ENCODE measurements at places on chromosomes 12 and 14. TPM values are rescaled to one million over a fixed set of nuclear protein-coding genes. Genes with fewer than 3 reads are reported as not detected.

The ACVRL1 gene
- 0.07 TPM for total RNA-seq

The ABCB9 gene
- 3.7 TPM for total RNA-seq

The RECQL gene
- 101 TPM for total RNA-seq

The USP44 gene
- total RNA-seq: 7.1 TPM

DNA sequence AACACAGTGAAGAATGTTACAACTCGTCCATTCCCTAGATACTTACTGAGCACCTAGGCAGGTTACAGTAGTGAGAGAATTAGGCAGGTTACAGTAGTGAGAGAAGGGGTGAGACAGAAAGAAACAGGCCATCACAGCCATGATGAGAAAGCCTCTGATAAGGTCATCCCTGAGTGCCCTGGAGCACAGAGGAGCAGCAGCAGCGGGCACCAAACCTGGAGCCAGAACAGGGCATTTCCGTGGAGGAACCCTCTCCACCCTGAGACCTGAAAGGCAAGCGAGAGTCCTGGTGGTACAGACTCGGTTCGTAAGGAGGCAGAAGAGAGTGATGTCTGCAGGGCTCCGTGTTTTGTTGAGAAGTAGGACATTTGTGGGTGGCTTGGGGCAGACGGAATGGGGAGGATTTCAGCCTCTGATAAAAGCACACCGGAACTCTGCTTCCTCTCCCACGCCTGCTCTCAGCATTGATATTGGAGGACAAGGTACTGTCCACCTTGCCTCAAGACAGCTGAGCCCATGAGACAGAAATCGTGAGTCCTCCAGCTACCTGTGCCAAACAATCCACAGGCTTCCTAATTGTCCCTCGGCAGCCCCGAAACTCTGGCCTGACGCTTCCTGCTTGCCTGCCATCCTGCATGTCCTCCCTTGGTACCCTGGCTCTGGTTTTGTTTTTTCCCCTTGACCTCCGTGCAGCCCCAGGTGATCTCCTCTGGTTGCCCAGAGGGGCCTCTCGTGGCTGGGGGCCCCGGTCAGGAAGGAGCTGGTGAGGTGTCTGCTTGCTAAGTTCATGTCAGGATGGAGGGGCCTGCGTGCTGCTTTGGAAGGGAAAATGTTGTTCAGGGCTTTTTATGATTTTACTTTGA lies 136.1 kb downstream of the GCH1 start:
- DNase-seq: no peak

GRCh38 chr12:65259501-65259900 lies 19.0 kb upstream of the MSRB3 start:
- DNase-seq: no peak

- DNase-seq: no peak
Observed at GRCh38 chr14:54344445-54344844, 52.4 kb upstream of the CDKN3 start.

DNA sequence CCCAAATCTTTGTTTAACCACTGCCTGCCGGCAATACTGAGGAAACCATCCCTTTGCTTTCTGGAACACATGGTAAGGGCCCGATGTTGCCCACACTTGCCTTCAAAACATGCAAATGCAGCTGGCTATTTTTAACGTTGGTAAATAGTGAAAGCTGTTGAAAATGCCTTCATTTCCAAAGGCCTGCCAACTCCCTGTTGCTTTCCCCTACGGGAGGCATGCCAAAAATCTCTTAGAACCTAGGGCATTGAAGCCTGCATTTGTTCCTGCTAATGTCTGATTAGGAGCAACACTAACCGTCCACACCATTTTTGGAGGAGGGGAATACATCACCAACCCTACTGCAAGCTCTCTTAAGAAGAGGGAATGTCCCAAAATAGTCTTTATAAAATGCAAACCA lies 152.6 kb upstream of the NOS1 start:
- no peak for DNase-seq

DNA sequence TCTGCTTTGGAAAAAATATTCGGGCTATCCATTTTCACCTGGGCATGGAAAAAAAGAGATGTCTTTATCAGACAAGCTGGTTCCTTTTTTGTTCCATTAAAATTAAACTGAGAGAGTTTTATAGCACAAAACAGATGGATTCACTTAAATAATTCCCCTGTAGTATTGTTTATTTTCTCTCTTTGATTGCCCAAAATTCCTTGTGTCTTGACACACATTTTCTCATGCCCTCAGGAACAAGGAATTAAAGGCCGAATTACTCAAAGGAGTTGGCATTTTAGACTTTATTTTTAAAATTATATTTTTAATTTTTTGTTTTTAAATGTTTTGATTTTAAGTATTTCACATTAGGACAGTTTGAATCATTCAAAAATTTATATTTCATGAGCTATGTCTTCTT lies 69.6 kb upstream of the SLCO1C1 start:
- DNase-seq: no peak

DNA sequence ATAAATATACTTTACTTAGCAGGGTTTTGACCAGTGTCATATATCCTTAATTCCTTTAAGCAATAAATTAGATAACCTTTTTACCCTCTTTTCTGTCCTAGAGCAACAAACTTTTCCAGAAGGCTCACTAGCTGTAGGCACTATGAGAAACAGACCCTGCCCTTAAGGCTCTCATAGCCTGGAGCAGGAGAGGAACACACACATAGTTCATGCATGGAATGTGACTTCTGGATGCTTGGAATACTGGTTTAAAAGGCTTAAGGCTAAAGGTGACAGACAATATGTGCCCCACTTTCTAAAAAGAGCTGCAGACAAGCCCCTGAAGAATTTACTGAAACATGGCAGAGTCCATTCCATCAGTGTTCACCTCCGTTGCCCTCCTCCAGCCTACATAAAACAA lies 237.2 kb downstream of the TTC8 start:
- DNase-seq: no peak

DNA sequence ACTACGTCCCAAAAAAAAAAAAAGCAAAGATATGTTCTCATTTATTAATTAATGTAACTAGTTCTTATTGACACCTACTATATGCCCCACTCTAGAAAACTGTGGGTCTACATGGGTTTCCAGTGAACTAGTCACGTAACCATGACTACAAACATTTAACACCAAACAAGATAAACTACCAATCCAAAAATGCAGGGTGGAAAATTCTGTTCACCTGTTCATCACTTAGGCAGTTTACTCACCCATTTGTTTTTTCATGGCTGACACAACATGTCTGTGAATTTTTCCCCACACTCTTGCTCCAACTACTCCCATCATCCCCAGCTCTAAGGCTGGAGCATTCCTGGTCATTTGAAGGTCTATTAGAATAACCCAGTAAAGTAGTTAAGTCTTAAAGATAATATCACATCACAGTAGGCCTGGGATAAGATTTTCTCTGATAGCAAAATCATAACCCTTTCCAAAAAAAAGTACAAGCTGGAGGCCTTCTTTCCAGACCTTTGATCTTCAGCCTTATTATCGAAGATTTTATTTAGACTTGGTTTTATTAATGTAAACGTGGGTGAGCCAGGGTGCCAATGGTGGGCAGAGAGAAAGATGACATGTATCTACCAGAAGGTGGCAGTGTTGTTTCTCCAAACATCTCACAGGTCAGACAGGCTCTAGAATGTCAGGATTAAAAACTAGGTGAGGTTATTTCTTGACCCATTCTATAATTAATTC lies 61.6 kb upstream of the DAAM1 start:
- no peak for DNase-seq

- DNase-seq: no peak
Observed at GRCh38 chr14:49623941-49624839, 3.6 kb downstream of the MGAT2 start.

DNA sequence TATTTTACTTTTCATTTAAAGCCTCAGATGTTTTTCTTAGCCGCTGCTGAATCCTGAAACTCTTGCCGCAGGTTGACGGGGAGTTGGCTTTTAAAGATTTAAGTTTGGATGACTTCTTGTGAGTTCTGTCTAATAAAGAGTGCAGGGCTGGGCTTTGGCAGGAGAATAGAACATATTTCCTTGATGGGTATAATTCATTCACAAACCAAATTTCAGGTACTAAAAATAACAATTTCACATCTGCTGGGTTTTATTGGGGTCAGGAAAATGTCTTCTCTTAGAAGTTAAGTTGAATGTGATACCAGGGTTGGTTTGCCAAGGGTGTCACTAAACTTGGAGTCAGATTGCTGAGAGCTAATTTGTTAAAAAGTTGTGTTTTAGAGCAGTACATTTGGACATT lies 9.7 kb downstream of the SP1 start:
- no peak for DNase-seq

DNA sequence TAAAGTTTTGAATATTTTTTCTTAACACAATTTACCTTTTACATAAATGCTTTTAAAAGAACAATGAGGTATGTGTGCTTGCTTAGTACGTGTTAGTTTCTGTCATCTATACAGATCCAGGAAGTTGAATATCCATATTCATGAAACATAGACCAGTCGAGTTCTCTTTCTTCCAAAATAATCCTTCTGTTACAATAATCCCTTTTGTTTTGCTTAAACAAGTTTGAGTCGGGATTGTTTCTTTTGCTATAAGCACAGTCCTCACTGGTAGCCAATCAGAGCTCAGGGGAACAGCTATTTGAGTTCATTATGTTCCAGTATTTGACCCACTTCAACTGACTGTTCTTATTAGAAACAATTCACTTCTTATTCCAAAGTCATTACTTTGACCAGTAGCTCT lies 214.7 kb upstream of the FLRT2 start:
- no peak for DNase-seq

GRCh38 chr14:58537004-58537403 lies 100.8 kb upstream of the DACT1 start:
- no peak for DNase-seq

DNA sequence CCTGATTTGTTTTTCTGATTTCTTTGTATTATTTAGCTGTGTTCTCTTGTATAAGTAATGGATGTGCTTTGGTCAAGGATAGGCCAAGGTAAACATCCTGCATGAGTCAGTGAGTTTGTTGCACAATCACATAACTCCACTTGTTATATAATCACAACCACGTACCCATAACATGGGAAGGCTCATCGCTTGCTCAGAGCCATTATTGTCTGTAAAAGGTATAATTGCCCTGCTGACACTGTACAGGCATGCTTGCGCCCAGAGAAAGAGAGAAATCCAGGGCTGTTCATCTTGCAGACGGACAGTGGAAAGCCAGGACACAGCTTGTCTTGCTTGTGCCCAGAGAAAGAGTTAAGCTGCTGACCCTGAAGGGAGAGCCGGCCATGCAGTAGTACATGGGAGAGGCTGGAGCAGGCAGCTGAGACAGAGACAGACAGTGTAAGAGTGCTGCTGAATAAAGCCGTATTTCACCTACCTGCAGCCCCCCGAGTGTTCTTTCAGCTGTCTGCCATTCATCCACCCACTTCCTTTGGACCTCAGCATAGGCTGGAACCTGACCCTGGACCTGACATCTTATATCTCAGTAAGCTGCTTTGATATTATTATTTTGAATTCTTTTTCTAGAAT lies 174.7 kb upstream of the DAAM1 start:
- DNase-seq: no peak

DNA sequence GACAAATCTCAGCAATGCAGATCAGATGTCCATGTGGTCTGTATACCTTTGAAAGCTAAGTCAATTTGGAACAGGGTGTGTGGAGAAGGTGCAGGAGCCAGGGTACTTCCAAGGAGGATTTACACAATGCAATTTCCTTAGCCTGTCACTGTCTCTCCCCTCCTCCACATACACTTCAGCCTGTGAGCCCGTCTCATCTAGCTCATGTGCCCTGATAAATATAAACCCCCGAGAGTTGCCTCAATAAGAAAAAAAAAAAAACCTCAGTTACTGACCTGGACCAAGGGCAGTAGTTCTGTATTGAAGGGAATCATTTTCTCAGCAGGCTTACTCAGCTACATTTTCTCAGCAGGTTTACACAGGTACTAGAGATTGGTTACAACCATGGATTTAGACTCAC lies 132.1 kb upstream of the PELI2 start:
- DNase-seq: no peak

DNA sequence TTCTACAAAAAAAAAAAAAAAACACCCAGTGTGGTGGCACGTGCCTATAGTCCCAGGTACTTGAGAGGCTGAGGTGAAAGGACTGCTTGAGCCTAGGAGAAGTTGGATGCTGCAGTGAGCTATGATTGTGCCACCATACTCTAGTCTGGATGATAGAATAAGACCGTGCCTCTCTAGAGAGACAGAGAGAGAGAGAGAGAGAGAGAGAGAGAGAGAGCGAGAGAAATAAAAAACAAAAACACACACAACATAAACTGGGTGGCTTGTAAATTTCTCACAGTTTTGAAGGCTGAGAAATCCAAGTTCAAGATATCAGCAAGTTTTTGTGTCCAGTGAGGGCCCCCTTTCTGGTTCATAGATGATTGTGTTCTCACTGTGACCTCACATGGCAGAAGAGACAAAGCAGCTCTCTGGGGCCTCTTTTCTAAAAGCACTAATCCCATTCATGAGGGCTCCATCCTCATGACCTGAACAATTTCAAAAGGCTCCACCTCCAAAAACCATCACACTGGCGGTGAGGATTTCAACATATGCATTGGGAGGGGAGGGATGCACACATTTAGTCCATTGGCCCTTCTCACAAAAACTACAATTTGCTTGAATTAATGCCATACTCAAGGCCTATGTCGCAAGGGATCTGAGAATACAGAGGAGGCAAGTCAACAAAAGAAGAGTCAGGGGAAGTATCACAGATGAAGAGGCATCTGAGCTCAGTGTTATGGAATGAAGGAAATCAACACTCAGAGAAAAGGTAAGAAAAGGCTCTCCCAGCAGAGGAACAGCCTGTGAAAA lies 94.9 kb downstream of the PPM1H start:
- DNase-seq: no peak

DNA sequence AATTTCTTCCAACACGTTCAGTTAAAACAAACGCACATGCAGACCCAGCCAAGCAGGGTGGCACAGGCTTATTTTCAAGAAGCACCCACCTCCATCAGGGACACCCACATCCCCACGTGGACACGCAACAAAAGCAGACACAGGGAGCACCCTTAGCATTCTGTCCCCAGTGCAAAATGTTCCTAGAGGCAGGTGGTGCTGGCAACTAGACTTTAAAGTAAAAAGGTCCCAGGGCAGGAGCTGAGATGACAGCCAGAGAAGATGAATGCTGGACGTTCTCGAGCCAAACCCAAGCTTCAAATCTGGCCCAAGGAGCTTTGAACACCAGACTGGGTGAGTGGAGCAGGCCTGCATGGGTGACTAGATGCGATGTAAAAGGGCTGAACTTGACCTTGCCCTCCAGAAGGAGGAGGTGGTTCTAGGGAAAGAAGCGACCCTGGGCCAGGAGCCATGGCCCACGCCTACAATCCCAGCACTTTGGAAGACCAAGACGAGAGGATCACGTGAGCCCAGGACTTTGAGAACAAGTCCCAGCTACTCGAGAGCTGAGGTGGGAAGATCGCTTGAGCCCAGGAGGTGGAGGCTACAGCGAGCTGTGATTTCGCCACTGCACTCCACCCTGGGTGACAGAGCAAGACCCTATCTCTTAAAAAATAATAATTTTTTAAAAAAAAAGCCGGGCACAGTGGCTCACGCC lies 47.3 kb downstream of the KDM2B start:
- no peak for DNase-seq
